Omental fat pad (tissue), 4 donors: ENCODE measurements at places on chromosomes 11 and 22. TPM values are rescaled to one million over a fixed set of nuclear protein-coding genes. Genes with fewer than 3 reads are reported as not detected.

The NDUFC2 gene
- 136 TPM for total RNA-seq

- no peak for DNase-seq
Measured at GRCh38 chr11:12458042-12458441, 80.7 kb downstream of the PARVA start.

The ALDH3B2 gene
- total RNA-seq: not detected

DNA sequence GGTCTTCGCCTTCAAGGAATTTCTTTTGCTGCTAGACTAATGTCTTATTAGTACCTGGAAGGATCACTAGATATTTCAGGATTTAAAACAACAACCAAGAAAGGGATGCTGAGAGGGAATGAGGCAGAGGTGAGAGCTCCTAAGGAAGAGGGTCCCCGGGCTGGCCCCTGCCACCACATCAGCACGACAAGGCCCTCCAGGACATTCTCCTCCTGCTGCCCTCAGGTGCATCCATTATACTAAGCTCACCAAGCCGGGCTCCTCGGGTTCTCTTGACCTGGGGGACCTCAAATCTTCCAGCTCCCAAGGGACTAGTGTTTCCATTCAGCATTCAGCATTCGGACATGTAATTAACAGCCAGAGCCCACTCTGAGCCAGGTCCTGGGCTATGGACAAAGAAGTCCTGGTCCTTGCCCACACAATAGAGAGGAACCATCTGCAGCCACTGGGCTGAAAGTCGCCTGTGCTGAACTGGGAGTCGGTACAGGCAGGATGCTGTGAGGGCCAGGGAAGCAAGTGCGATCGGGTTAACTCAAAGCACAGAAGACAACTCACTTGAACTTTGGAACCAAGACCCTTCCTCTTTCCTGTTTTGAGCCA lies 29.4 kb upstream of the OAF start:
- peak; percentile 6 for DNase-seq

The MLC1 gene
- total RNA-seq: not detected

- DNase-seq: no peak
Measured at GRCh38 chr11:27183672-27184457, 143.2 kb downstream of the BBOX1 start.

DNA sequence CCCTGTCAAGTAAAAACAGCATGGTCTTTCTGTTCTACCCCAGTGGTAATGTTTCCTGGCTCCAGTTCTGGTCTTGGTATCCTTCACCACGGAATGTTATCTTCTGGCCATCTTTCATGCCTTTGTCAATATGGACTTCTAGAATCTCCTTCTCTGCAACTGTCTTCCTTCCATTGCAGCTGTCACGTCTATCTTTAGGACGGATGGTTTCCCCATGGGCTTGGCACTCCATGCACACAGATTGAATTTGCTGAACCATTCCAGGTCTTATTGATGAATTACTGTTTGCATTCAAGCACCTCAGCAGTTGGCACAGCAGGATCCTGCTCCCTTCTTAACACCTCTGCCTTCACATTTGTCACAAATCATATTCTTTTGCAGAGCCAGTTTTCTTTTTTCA lies 44.9 kb upstream of the SLC25A18 start:
- DNase-seq: no peak

The MUC5AC gene
- total RNA-seq: not detected
